ENCODE measurements at places on chromosomes 11 and 22. TPM values are rescaled to one million over a fixed set of nuclear protein-coding genes. Genes with fewer than 3 reads are reported as not detected.

Gene TMEM123
- 106 TPM for total RNA-seq

Gene SYCE3
- 0.58 TPM for total RNA-seq

Gene PI4KA
- 20.4 TPM for total RNA-seq

Gene LRRC74B
- not detected for total RNA-seq

Gene OR5B2
- not detected for total RNA-seq

Gene TRIM49
- not detected for total RNA-seq

Gene PHOX2A
- total RNA-seq, result not detected

Gene CKAP5
- total RNA-seq, result 58.1 TPM

Gene SAA1
- total RNA-seq, result 0.63 TPM

Gene PDGFD
- 8.5 TPM for total RNA-seq

Gene CNTF
- total RNA-seq, result 1.1 TPM

Gene RBMXL2
- not detected for total RNA-seq

Gene INS
- not detected for total RNA-seq

Gene MCAM
- total RNA-seq, result 9.5 TPM

Gene PLAAT5
- total RNA-seq, result not detected

Gene SAA4
- not detected for total RNA-seq

Gene SAA2
- not detected for total RNA-seq

Gene CD6
- 0.18 TPM for total RNA-seq

Gene C11orf97
- total RNA-seq, result not detected

Gene APOL5
- total RNA-seq, result not detected

Gene SLC22A12
- not detected for total RNA-seq

Gene UBASH3B
- total RNA-seq, result 49.4 TPM

Gene MYO7A
- total RNA-seq, result 1.1 TPM

Gene PPM1F
- total RNA-seq, result 20.9 TPM

Gene FGF3
- total RNA-seq, result not detected

Gene PEX26
- total RNA-seq, result 8.1 TPM

Gene OR52E8
- total RNA-seq, result not detected

Gene GSTT2B
- total RNA-seq, result not detected

Gene H19
- total RNA-seq, result 6.6 TPM

Gene FOLR1
- not detected for total RNA-seq

Gene HEPACAM
- total RNA-seq, result not detected

Gene P4HA3
- 40.6 TPM for total RNA-seq

Gene DMC1
- total RNA-seq, result 6.1 TPM

Gene DTX4
- 4.1 TPM for total RNA-seq

Gene GAS2
- 0.41 TPM for total RNA-seq

Gene PGA3
- not detected for total RNA-seq

Gene DDI1
- not detected for total RNA-seq

Gene MSANTD2
- total RNA-seq, result 5.0 TPM

Gene HSPA8
- 1,541 TPM for total RNA-seq

Gene SUSD2
- total RNA-seq, result 49.5 TPM

Gene TYR
- total RNA-seq, result not detected

Gene GLB1L2
- 2.1 TPM for total RNA-seq

Gene OR8D1
- total RNA-seq, result not detected

Gene SLC22A6
- not detected for total RNA-seq

Gene OSBP2
- total RNA-seq, result 11.1 TPM

Gene VWA5A
- total RNA-seq, result 0.23 TPM

Gene TST
- 47.9 TPM for total RNA-seq

Gene NAALAD2
- total RNA-seq, result not detected

Gene MIOX
- not detected for total RNA-seq

Gene PRODH
- total RNA-seq, result 0.89 TPM

Gene BIK
- 0.89 TPM for total RNA-seq

Gene SLC22A25
- not detected for total RNA-seq

Gene NLRP14
- total RNA-seq, result not detected

Gene MOV10L1
- not detected for total RNA-seq

Gene IFITM1
- 0.38 TPM for total RNA-seq

Gene LARGE2
- 2.6 TPM for total RNA-seq

Gene RTL10
- 6.5 TPM for total RNA-seq

Gene FJX1
- total RNA-seq, result 41.9 TPM
